Stimulated activated naive CD4-positive, alpha-beta T cell treated with Interleukin-2 at 50 U/mL for 16 hours (primary cell): ENCODE measurements at places on chromosomes 11 and 22.
A peak's percentile ranks its signal among the peaks of the same experiment; 100 is the strongest.

- DNase-seq: no peak
Observed at GRCh38 chr22:17319546-17319945, 49.7 kb upstream of the CECR2 start.

DNA sequence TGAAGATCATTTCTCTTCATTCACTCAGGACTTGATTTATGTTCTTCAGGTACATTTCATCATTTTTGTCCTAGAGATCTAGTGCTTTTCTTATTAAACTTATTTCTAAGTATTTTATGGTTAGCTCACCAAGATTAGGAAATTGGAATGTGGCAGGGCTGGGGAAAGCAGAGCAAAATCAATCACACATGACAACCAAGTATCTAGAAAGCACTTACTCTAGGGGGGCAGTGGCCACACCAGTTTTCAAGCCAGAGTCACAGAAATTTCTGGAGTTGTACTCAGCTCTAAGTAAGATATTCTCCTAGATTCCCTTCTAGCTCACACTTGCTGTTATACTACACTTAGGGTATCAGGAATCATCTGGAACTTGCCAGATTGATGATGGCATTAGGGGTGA, 33.3 kb upstream of the MYEOV start:
- DNase-seq: no peak

DNA sequence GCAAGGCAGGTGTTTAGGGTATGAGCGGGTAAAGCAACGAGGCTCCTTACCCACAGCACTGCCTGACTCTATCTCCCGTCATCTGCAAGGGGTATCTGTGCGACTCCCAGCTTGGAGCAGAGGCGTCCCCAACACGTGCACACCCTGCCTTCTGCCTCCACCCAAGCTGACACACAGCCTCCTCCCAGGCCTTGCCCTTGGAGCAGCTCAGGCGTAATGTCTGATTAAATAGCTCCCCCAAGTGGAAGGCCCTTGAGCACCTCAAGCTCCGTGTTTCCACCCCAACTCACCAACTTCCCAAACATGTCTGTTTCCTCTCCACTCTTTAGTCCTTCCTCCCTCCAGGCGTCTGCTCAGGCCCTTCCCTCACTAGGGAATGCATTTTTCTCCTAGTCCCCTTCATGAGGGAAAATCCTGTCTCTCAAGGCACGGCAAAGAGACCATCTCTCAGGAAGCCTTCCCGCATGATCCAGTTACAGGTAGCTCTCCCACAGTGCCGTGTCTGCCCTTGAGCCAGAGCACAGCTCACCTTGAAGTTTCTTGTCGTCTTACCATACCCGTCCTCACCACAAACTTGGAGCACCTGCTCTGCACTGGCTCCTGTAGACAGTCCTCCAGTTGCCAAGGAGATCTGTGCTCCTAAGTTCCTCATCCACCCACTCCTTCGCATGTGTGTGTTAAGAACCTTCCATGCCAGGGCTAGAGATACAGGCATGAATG, 15.8 kb downstream of the CYB5R2 start:
- DNase-seq: no peak

- peak; percentile 20 for DNase-seq
Observed at GRCh38 chr22:37284805-37285355, 2.6 kb downstream of the CYTH4 start.
